Hematopoietic multipotent progenitor cell treated with erythropoietin and hydrocortisone succinate and interleukin-3 and kit ligand, for 6 days (in vitro differentiated cells): ENCODE measurements at places on chromosomes 4 and X.

- no peak for DNase-seq
These were observed 39.2 kb downstream of the TRIM2 start for GRCh38 chr4:153243468-153243867.

DNA sequence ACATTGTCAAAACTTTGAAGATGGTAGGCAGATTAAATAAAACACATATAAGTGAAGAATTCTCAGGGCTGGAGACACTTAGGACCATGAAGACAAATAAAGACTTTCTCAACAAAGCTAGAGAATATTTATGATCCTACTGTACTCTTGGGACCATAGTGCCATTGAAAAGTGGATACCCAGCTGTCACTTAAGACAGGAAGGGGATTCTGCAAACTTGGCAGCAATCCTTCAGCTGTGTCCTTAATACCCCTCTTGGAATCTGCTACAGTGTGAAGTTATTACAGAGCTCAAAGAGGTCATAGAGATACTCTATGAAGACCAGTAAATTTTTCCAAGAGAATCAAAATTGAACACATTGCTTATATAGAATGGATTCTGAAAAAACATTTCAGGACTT lies 24.3 kb downstream of the PDE5A start:
- DNase-seq = no peak

GRCh38 chrX:133670383-133670782 lies 255.1 kb upstream of the GPC4 start:
- DNase-seq = peak; percentile 29

GRCh38 chr4:38985410-38986100 lies 46.7 kb downstream of the TMEM156 start:
- peak; percentile 10 for DNase-seq

DNA sequence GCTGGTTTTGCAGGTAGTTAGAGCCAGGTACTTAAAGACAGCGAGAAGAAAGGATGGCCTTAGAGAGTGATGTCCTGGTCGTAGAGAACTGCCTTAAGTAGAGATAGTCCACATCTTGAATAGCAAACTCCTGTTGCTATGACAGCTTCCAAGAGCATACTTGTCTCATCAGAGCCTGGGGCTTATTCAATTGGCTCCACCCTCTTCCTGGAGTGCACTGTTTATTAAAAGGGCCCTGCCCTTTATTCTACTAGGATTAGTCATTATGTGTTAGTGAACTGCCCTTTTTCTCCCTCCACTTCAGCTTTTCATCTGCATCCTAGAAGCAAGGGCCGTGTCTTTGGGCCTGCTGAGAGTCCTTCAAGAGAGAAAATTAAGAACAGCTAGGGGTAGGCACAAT lies 94.5 kb upstream of the EOLA2 start:
- DNase-seq = no peak

GRCh38 chr4:79399076-79399475 lies 9.0 kb downstream of the GK2 start:
- no peak for DNase-seq

GRCh38 chr4:150368667-150369066 lies 213.3 kb upstream of the MAB21L2 start:
- DNase-seq = no peak
